ENCODE measurements at places on chromosomes 7 and 10.
A peak's percentile ranks its signal among the peaks of the same experiment; 100 is the strongest.

- DNase-seq, result no peak
Observed at GRCh38 chr10:5538892-5539651, 14.3 kb downstream of the CALML3 start.

- no peak for DNase-seq
Observed at GRCh38 chr7:55477781-55478374, 94.4 kb downstream of the VOPP1 start.

GRCh38 chr7:94062372-94062771, 58.2 kb upstream of the BET1 start:
- DNase-seq, result no peak

DNA sequence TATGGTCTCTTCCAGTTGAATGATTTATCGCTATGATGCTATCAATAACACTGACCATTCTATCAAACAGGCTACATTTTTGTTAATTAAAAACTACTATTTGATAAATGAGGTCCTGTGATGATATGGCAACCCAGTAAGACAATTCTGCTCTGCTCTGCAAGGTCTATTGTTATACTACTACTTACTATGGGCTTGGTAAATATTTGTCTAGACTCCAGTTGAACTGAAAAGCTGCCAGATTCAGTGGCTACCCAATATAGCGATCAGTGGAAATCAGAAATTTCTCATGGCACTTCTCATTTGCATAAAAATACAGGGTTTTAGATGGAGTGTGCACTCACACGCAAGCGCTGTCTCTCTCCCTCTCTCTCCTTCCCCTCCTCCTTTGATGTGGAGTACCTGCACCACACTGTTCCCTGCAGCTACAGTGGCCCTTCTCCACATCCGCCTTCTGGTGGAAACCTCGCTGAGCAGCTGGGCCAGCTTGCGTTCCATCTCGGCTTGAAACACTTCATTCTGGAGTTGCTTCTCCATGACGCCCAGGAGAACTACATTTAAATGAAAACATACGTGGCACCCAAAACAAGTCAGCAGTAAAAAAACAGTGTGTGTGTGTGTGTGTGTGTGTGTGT, 77.9 kb downstream of the KIAA1549 start:
- no peak for DNase-seq

- DNase-seq, result no peak
Observed at GRCh38 chr10:3969876-3970666, 185.1 kb upstream of the KLF6 start.

DNA sequence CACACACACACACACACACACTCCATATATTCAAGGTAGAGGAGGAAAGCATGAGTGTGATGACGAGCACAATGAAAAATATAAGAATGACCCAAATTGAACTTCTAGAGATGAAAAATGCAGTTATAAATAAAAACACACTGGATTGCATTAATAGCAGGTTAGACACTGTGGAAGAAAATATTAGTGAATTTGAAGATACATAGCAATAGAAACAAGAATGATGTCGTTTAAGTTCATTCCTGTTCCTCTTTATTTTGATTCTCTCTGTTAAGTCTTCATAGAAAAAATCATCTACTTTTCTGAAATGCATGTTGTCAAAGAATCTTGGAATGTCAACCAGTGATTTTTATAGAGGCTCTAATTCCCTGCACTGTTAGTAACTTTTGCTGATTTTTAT, 78.4 kb downstream of the BTAF1 start:
- DNase-seq, result no peak

DNA sequence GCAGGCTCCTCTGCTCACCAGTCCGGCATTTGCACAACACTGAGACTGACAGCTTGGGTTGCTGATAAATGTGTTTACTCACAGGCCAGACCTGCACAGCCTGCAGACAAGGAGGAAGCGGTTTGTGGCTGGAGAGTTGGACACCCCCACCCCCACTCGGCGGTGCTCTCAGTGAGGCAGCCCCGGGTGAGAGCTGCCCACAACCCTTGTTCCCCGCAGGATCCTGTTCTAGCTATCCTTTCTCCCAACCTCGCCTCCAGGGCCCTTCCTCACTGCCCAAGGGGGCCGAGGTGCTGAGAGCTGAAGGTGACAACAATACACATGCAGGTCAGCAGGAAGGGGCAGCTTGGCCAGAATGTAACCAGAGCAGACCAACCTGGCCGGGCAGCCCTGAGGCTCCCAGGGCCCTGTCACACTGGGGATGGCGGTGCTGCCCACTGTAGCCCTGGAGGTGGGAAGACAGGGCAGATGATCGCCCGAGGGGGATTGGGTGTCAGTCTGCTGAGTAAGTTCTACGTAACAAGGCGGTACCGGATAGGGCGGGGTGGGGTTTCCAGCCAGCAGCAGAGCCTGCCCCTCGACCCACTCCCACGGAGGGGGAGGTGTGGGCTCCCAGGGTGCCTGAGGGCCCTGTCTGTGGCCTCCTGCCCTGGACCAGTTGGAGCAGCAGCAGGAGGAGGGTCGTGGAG, 2.1 kb upstream of the ADAM8 start:
- peak; percentile 46 for DNase-seq

- no peak for DNase-seq
Observed at GRCh38 chr10:59460601-59461000, 98.3 kb upstream of the FAM13C start.

- no peak for DNase-seq
Observed at GRCh38 chr7:25196132-25196896, 32.0 kb downstream of the NPVF start.

GRCh38 chr10:110498982-110499795, 1.5 kb downstream of the DUSP5 start:
- DNase-seq, result peak; percentile 31

DNA sequence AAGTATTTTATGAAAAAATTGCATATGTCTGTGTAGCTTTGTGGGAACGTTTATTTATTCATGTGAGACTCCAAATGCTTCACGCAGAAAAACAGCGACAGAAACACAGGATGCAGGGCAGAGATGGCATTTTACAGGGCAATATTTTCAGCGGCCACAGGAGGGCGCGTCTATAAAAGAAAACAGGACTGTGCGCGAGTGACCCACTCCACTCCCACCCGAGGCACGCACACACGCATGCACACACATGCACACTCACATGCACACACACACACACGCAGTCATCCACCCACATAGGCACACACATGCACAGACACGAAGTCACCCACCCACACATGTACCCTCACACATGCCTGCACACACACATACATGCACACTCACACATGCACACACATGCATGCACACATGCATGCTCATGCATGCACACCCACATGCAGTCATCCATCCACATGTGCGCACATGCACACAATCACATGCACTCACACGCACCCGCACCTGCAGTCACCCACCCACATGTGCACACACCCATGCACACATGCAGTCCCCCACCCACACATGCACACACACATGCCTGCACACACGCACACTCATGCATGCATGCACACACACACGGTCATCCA, 96.3 kb downstream of the DNAJB6 start:
- peak; percentile 64 for DNase-seq

DNA sequence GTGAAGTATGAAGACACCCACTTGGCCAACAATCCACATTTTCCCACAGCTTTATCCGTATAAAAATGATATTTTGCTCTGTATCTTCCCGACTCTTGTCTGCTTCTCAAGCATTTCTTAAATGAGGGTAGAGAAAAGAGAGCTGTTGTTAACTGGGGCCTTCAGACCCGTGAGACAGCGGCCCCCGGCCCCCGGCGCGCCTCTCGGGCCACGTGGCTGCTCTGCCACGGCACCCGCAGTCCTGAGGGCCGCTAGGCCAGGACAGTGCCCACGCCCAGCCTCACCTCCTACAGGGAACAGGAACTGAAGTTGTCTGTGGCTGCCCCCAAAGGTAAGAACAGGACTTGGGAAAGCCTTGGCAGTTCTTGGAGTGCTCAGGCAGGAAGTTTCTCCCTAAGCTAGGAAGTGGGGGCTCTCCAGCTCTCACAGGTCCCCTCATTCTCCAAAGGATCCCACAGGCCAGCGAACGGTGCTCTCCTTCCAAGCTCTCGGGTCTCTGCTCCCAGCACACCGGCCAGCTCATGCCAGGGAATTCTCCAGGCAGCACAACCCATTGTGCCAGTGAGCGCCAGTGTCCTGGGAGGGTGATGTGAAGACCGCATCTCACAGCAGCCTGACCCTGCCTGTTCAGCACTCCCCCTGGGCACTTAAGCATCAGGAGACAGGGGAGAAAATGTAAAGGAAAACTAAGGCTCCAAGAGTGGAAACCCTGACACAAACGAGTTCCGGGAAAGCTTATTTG, 230.3 kb upstream of the PFKP start:
- no peak for DNase-seq

DNA sequence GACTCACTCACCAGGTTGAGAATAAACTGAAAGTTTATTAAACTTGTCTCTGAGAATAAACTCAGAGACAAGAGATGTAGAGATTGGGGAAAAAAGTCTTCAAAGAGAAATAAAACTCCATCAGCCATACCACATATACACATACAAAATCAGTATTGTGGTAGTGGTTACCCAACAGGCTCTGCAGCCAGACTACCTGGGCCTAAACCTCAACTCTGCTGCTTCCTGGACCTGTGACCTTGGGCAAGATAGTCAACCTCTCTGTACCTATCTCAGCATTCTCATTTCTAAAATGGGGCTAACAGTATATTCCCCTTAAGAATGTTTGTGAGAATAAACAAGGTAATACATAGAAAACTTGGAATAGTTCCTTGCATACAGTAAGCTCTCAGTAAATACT, 15.3 kb downstream of the TPK1 start:
- no peak for DNase-seq

DNA sequence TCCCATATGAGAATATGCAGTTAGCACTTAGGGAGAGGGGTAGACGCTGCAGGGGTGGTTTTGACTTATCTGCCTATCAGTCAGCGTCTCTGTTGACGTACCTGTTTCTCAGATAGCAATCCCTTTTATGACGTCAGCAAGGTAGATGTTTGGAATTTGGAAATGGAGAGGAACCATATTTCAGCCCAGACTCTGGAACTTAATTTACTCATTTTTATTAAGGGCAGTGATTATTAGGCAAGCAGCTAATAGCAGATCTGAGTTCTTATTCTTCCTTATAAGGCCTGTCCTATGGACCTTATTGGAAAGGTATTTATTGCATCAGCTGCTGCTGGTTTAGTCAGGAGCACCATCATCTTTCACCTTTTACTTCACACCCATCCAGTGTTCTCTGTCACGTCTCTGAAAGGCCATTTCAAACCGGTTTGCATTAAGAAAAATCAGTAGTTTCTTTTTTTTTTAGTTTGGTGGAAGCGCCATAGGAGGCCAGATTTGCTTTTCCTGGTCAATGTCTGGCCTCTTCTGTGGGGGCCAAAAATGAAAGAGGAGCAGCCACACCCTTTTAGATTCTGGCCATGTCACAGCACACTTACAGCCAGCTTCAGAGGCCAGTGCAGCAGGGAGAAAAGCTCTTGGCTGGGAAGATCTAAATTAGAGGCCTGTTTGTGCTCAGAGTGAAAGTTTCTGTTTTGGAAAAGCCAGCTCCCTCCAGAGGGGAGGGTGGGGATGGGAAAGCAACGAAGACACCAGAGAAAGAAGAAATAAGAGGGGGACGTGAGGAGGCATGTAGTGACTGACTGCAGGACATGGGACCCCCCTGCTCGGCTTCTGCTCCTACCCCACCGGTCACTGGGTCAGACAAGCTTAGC, 146.3 kb downstream of the TCF7L2 start:
- no peak for DNase-seq

DNA sequence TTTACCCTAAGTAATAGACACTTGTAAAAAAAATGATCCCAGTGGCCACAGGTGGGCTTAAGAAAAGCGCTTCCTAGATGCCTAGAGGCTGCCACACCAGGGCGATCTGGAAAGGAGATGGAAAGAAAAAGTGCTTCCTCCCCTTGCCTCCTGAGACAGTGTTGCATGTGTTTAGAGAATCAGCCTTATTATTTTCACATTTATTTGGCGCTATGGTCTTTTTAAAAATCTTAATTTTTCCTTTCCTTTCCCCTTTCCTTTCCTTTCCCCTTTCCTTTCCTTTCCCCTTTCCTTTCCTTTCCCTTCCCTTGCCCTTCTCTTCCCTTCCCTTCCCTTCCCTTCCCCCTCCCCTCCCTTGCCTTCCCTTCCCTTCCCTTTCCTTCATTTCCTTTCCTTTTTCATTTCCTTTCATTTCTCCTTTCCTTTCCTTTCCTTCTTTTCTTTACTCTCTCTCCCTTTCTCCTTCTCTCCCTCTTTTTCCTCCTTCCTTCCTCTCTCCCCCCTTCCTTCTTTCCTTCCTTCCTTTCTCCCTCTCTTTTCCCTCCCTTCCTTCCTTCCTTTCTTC, 7.1 kb upstream of the MKX start:
- no peak for DNase-seq

DNA sequence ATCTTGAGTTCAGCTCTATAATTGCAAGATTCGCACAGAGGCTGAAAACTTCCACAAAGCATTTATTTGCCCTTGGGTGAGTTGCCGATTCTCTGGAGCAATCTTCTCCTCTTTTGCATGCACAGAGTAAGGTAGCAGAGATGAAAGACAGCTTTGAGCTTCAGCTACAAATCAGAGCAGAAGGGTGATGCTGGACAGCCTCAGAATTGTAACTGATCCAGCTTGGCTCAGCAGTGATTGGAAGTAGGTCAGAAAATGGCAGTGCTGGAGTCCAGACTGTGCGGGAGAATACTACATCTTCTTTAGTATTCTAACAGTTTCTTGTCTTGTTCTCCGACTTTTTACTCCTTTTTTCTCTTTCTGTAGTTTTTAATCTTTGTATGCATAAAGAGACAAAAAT, 55.4 kb upstream of the CDC14C start:
- no peak for DNase-seq

DNA sequence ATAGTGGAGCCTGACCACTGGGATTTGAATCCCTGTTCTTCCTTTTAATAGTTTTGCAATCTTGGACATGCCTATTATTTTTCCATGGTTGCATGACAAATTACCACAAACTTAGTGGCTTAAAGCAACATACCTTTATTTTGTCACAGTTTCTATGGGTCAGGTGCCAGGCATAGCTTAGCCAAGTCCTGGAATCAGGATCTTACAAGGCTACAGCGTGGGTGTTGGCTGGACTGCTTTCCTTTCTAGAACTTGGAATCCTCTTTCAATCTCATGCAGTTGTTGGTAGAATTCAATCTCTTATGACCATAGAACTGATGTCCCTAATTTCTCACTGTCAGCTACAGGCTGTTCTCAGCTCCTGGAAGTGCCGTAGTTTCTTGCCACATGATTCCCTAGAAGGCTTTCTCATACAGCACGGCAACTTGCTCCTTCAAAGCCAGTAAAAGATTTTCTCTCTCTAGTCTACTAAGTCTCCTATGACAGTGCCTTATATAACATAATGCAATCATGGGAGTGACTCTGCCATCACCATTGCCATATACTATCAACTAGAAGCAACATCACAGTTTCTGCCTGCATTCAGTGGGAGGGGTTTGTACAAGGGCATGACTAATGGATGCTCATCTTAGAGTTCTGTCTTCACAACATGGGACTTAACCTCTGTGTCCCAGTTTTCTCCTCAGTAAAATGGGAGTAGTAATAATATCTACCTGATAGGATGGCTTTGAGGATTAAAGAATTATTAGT, 243.4 kb upstream of the FZD1 start:
- no peak for DNase-seq

- DNase-seq, result no peak
Observed at GRCh38 chr10:34723750-34724149, 91.3 kb downstream of the PARD3 start.
